ENCODE measurements at places on chromosomes 12 and 14. TPM values are rescaled to one million over a fixed set of nuclear protein-coding genes. Genes with fewer than 3 reads are reported as not detected.
A peak's percentile ranks its signal among the peaks of the same experiment; 100 is the strongest.

DNA sequence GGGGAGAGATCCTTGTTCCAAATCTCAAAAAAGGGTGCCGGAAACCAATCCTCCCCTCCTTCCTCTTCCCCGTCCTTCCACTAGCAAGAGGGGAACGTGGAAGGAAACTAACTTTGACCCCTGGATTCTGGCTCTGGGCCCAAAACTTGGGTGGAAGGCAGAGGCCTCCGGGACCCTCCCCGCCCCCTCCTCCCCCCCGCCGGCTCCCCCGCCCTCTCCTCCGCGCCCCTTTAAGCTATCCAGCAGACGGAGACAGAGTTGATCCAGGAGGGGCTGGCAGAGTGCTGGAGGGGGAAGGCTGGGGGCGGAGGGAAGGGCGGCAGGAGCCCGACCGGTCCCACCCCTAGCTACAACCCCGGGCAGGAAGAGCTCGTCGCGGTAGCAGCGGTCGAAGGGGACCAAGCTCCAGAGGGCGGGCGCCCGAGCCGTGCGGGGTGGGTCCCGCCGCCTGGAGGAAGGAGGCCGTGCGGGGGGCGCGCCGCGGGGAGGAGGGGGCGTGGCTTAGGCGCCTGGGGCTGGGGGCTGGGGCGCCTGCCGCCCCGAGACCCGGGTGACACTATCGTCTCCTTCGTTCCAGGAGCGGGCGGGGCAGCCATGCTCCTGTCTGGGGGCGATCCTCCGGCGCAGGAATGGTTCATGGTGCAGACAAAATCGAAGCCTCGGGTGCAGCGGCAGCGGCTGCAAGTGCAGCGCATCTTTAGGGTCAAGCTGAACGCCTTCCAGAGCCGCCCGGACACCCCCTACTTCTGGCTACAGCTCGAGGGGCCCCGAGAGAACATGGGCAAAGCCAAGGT, at the start of gene NYNRIN:
TSS of gene NYNRIN (plus strand) at position 351 of the 794 bp plus-strand sequence. CDS start at position 595, 244 bp downstream.
- DNase-seq = peak; percentile 56

GRCh38 chr14:102969060-102969791, 46.8 kb downstream of the AMN start:
- DNase-seq = no peak

GRCh38 chr14:29705801-29706200, 221.8 kb downstream of the PRKD1 start:
- DNase-seq = no peak

Gene KRT77
- total RNA-seq = not detected

Gene TGFB3
- 7.7 TPM for total RNA-seq

Gene MLEC
- 224 TPM for total RNA-seq

GRCh38 chr14:69804902-69805301, 7.9 kb upstream of the SLC10A1 start:
- no peak for DNase-seq

DNA sequence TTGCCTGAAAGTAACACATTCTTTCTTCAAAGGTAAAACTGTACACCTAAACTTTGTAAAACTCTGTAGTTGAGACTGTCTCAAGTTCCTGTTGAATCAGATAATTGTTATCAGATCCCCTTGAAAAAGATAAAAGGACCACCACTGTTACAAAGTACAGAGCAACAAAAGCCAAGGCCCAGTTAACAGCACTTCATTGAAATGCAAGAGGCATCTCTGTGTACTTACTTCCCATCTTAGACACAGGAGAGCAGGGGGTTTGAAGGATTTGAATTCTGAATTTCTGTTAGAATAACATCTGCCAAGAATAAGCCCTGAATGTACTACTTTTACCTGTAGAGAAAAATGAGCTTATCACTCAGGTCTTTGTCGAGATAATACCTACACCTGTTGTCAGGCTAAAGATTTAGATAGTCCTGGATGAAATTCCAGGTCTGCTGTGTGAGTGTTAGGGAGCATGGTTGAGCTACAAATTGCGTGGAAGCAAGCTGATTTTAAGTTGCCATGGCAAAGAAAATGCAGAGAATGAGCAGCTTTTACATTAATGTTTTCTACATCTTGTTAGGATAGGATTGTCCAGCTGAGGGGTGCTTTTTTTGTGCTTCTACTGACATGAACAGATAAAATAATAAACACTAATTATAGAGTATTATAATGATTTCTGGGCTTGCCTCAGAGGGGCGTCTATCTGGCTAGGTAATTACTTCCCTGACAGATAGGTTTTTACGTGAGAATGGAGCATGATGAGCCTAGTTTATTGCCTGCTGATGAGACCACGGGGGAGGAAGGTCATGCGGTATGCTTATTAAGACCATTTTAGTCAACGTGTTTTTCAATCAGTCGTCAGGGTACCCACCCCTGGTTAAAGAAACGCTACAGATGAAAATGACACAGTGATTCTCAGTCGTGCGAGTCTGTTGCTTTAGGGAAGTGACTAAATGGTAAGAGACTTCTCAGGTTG, 309.2 kb downstream of the PAWR start:
- no peak for DNase-seq

DNA sequence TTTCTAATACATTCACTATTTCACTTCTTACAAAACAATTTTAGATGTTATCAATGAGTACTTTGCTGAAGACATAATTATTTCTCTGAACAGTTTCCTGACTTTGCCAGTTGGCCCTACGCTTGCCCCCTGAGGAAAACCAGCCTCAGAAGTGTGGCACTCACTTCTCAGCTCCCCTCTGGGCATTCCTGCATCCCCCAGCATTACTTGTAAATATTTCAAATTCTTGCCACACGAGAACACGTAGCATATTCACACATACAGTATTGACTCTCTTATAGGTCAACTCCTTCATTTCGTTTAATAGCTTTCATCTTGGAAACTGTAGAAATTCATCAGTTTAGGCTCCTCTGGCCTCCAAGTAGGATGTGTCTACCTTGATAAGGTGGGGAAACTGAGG, 65.2 kb downstream of the OTX2 start:
- DNase-seq = no peak

GRCh38 chr12:45446013-45446412, 230.1 kb downstream of the ANO6 start:
- DNase-seq = no peak

GRCh38 chr14:25953532-25954139, 644.2 kb downstream of the NOVA1 start:
- peak; percentile 41 for DNase-seq

DNA sequence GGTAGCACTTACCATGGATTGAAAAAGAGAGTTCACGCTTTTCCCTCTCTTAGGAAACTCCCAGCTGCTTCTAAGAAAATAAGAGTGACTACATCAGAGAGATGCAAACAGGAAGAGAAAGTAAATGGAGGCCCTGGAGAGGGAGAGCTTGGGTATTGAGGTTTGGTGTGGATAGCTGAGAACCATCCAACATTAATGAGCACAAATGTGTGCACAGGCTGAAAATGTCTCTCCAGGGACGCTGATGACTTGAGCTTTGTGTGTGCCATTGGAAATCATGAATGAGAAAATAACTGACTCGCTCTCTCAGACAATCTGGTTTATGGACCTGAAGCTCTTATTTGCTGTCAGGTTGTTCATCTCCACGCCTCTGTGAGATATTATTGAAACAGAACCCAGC, 318.8 kb downstream of the NRXN3 start:
- no peak for DNase-seq

Gene DHH
- total RNA-seq = not detected

Gene DNAI7
- not detected for total RNA-seq

- peak; percentile 58 for DNase-seq
These were observed 54.4 kb downstream of the SLC38A4 start for GRCh38 chr12:46771268-46771827.

- no peak for DNase-seq
These were observed 28.7 kb upstream of the PLD4 start for GRCh38 chr14:104895786-104896661.

Gene MSI1
- total RNA-seq = not detected

Gene GOLGA5
- 64.7 TPM for total RNA-seq

- peak; percentile 6 for DNase-seq
These were observed 739 bp upstream of the SPATA7 start for GRCh38 chr14:88384718-88385117.

GRCh38 chr12:14879222-14879933, 6.3 kb downstream of the MGP start:
- DNase-seq = no peak

DNA sequence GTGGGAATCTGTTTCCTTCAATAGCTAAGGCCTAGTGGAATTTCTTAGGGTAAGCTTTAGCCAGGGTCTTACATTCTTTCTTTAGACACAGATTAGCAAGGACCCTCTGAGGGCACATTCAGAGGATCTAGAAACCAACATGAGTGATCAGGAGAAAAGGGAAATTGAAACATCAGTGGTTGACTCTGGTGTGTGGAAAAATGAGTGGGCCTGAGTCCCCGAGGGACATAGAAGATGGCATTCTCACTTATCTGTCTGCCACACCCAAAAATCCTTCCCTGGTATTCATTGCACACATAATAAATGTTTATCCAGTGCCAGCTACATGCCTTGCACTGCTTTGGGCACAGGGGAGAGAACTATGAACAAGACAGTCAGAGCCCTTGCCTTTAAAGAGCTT, 82.9 kb downstream of the SSPN start:
- no peak for DNase-seq

DNA sequence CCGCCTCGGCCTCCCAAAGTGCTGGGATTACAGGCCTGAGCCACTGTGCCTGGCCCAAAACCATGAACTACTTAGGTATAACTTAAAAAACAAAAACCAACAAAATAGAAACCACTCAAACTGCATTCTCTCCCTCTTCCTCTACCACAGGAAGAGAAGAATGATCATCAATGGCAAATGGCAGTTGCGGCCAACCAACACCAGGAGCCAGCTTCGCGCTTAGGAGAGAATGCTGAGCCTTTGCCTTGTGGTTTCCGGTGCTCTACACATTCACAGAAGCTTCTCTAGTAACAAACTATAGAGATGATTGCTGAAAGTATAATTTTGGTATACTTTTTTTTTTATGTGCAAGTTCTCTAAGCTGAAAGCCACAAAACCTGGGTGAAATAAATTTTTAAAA, 17.1 kb downstream of the CATSPERB start:
- no peak for DNase-seq

GRCh38 chr12:25200703-25201102, 5.7 kb downstream of the ETFRF1 start:
- DNase-seq = no peak

GRCh38 chr12:71465796-71466195, 26.2 kb downstream of the LGR5 start:
- DNase-seq = no peak

Gene MON2
- 59.2 TPM for total RNA-seq

DNA sequence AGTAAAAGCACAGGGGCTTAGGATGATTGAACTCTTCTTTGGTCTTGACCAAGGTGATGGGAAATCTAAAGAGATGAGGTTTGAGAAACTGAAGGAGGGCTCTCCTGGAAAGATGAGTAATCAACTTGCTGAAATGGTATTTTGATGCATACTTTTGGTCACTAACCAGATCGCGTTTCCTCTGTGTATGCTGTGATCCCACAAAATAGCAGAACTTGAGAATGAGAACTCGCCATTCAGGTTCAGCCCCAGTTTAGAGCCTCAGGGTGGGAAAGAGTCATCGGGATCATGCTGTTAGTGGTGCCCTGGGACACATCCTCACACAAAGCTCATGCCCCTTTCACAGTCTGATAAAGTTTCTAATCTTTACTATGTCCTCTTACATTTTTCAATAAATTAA, 488.8 kb downstream of the ETNK1 start:
- DNase-seq = no peak

DNA sequence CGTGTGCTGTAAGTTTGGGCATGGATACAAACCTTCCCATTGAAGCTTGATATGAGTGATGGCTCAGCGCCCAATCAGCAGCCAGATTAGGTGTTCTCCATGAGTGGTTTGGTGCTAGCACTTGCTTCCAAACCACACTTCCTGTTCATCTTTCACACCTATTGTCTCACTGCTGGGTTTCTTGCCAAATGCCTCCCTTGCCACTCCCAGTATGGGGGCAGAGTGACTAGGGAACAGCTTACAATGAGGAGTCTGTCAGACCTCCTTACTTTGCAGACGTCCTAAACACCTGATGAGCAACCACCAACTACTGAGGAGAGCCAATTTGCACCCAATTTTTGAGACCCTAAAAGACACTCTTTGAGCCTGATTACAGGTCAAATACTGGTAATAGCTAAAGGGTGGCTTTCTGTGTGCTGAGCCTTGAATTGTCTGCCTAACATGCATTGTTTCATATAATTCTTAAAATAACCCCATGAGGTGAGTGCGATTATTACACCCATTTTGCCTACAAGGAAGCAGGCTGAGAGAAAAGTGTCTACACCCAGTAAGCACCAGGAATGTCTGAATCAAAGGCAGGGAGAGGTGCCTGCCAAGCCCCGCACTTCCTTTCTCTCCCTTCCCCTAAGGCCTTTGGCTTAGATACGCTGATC, 48.4 kb upstream of the FOS start:
- peak; percentile 22 for DNase-seq

DNA sequence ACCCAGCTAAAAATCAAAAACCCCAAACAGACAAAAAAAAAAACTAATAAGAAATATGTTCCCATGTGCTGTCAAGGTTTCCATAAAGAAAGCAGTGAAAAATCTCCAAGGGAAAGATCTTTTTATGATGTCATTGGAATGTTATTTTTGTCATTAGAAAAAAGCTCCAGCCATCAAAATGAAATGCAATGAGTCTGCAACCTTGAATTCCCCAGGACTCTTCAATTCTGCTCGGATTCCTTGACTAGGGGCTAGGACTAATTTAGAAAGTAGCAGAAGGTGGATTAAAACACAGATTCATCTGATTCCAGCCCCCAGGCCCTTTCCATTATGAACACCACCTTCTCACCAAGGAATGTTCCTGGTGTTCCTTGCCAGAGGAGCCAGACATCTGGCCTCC, 6.0 kb upstream of the PCNX1 start:
- DNase-seq = no peak

GRCh38 chr14:62081012-62081612, 318.9 kb downstream of the SNAPC1 start:
- no peak for DNase-seq

DNA sequence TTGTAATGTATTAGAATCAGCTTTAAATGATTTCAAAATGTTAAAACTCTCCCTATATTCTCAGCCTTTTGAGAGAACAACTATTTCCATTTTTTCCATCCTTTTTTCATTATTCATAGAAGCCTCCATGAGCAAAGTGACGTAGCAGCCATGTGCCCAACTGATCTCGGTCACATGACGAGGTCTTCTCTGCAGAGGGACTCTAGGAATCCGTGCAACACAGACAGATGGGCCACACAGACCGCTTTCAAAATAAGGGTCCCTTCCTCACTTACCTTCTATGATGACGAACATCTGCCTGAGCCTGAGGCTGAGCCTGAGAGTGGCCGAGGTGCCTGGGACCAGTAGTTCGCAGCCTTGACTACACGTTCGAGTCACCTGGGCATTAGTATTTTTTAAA, 293.8 kb downstream of the FOXN3 start:
- no peak for DNase-seq

GRCh38 chr12:45708901-45709300, 20.6 kb upstream of the ARID2 start:
- peak; percentile 21 for DNase-seq

Measured in fibroblast of villous mesenchyme (primary cell).